RKO (cell line): ENCODE measurements at places on chromosomes 6 and 20.

- no peak for DNase-seq
These were observed 677 bp downstream of the NEURL2 start for GRCh38 chr20:45890077-45890984.

DNA sequence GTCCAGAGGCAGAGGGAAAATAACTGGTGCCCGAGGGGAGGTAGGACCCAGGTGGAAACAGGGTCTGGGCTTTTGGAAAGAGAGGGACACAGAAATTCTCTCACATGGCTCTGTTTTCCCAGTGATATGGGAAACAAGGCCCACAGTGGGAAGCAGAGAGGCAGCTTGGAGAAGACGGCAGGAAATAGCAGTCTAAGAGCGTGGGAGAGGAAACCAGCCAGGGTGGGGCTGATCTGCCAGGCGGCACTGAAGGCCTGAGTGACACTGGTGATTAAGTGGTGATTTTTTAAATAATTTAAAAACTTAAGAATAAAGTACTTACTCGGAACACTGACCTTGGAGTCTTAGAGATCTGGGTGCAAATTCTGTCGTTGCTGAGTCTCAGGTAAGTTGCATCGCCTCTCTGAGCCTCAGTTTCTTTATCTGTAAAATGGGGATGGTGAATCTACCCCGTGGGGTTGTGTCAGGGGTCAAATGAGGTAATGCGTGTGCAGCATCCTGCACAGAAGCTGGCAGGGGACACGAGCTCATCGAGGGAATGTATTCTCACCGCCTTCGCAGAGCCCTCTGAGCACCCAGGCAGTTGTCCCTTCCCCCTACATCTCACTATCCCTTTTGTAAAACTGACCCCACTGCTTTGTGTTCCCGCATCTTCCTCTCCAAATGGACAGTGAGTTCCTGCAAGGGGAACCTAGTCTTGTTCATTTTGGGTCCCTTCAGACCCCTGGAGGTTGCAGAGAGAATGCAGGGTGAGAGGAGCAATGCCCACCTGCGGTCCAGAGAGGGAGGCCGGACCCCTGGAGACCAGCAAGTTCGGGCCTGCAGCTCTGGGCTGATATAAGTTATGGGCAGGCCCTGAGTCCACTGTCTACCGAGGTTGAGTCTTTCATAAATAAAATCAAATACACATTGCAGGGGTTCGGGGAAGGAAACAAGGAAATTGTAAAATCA is 228.6 kb upstream of the PMEPA1 start:
- DNase-seq = no peak

DNA sequence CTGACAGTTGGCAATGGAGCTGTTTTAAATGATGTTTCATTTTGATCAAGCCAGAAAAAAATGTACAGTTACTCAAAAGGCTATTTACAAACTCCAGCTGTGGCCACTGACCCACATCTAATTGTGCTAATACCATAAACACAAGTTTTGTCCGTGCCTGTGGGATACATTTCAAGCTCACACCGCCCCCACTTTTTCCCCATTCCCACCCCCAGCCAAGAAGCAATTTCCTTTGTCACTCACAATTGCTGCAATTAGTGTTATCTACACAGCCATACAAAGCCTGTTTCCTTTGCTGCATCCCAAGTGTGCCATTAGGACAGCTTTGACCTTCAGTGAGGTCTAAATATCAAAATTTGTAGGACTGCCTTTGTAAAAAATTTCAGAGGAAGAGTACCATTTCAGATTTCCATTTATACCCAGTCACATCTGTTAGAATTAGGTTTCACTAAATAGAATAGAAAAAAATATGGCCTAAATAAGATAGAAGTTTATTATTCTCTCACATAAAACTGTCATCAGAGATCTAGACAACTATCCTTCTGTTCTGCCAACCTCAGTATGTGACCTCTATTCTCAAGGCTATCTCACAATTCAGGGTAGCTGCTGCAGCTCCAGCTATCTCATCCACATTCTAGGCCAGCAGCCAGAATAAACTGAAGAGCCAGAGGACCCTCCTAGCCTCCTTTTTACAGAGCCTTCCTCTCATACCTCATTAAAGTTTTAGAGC is 202.6 kb downstream of the NFATC2 start:
- no peak for DNase-seq

- DNase-seq = no peak
These were observed 302.8 kb downstream of the THBS2 start for GRCh38 chr6:168950858-168951214.

DNA sequence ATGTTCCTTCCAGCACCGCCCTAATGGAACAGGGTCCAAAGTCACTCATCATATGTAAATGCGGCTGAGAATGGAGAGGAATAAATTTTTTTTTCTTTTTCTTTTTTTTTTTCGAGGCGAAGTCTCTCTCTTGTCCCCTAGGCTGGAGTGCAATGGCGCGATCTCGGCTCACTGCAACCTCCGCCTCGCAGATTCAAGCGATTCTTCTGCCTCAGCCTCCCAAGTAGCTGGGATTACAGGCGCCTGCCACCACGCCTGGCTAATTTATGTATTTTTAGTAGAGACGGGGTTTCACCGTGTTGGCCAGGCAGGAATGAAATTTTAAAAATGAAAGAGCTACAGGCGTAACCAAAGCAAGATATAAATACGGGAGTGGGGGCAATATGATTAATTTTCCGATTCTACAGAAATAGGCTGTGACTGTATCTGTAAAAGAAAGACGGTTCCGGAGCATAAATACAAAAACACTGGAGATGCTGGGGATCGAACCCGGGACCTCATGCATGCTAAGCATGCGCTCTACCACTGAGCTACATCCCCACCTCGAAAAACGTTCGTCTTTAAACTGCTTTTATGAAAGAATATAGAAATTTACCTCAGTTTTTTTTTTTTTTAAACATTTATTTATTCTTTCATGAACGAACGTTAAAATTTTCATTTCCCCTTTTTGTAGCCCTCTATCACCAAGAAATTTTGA is 132.2 kb downstream of the GPX5 start:
- peak; percentile 78 for DNase-seq

- no peak for DNase-seq
These were observed 18.7 kb upstream of the COL10A1 start for GRCh38 chr6:116144605-116145004.

- DNase-seq = no peak
These were observed 6.7 kb downstream of the ZFAND3 start for GRCh38 chr6:37826188-37826587.

- DNase-seq = no peak
These were observed 9.7 kb downstream of the BTN3A1 start for GRCh38 chr6:26411751-26412150.

DNA sequence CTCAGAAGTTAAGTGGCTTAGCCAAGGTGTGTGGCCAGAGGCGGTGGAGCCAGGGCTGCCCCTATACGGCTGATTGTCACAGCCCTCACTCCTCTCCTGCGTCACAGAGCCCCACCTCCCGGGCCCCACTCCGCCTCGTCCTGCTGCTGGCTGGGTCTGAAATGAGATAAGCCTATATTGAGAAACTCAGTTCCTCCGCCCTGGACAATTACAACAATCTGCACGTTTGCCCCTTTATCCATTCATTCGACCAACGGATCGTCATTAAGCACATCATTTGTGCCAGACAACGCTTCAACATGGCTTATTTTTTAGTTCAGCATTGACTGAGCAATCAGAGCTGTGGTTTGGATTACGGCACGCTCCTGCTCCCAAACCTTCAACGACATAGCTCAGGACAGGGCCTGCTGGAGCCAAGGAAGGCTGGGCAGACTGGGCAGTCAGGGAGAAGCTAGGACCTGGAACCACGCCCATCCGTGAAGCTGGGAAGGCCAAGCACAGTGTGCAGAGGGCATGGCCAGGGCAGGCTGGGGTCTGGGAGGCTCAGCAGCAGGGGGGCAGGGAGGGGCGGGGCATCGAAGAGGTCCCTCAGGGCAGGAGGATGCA is 16.6 kb upstream of the EZR start:
- DNase-seq = no peak

DNA sequence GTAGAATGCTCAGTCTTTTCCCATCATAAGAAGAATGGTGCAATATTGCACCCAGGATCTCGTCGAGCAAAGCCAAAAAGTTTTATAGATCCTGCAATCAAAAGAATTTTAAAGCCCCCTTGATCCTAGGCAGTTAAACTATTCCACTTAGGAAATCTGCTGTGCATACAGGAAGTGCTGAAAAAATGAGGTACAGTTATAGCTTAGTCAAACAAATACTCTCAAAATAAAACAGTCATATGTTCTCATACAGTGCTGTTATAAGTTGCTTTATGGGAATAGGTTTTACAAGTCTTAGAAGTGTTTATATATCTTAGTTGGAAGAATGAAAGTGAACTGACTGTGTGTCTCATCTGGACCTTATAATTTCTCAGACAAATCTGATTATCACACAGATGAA is 232.6 kb upstream of the RAB32 start:
- no peak for DNase-seq

DNA sequence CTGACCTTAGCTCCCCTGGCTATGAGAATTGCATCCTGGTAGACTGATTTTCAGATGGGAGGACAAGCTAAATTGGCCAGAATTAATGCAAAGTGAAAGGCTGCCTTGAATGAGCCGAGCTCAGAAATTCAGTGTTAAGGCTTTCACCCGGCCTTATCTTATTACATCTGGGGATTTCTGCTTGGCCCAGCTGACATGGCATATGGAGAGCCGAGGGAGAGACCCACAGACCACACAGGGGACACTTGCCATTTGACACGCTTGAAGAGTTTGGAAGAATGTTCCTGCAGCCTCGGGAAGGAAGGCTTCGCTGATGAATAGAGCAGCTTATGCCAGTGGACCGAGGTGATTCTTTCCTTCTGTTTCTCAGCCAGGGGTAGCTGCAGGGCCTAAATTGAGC is 9.0 kb downstream of the MOCS3 start:
- DNase-seq = no peak

DNA sequence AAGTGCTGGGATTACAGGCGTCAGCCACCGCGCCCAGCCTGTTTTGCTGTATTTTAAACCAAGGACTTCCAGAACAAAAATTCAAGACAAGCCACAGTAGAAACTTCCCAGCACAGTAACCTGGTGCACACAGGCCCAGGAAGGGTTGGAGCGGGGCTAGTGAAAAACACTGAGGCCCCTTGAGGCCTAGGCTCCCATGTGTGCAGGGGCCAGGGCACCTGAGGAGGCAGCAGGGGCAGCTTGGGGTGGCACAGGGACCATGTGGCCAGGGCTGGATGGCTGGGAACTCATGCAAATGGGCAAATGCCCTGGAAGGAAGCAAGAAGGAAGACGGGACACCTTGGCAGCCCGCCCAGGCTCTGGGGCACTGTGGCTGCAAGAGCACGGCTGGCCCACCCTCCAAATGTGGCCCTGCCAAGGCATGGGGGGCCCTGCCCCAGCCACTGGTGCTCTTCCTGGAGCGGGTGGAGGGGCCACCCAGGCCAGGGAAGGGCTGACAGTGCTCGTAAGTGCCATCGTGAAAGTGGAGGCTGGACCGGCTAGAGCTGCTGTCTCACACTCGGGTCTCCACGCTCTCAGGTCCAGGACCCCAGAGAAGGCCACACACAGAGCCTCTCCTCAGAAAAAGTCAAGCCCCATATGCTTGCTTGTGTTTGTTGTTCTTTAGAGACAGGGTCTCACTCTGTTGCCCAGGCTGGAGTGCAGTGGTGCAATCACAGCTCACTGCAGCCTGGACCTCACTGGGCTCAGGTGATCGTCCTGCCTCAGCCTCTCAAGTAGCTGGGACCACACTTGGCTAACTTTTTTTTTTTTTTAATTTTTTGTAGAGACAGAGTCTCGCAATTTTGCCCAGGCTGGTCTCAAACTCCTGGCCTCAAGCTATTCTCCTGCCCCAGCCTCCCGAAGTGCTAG is 10.3 kb downstream of the SLC2A4RG start:
- no peak for DNase-seq

DNA sequence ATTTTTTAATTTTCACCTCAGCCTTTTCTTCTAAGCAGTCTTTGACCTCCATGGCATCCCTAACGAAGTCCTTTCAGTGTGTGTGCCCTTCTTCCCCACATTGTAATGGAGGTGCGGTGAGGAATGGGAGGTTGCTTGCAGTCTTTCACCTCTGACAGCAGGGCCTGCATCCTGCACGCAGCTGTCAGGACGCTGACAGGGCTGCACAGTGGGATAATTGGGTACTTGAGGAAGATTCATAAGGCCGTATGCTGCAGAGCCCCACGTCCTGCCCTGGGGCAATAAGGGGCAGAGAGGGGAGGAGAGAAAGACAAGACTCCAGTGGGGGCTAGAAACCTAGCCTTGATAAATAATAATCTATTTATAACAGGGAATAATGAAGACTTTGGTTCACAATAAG is 184.7 kb downstream of the SAMD5 start:
- no peak for DNase-seq

- no peak for DNase-seq
These were observed 622 bp downstream of the APCDD1L start for GRCh38 chr20:58514321-58515232.

DNA sequence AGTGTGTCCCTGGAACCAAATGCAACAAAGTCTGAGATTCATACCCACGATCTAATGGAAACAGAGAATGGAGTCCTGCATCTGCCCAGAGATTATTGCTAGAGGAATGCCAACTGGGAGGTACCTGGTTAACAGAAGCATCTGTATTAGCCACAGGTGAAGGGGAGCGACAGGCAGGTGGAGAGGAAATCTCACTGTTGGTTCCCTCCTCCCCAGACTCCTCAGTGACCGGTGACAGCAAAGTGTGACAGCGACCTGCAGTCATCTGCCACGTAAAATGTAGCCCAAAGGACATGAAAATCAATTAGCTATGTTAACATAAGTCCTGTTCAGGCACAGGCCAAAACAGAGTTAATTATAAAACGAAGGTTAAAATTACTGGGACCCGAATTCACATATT is 336.6 kb downstream of the SYNE1 start:
- DNase-seq = no peak

GRCh38 chr20:44637522-44638372 is 13.8 kb downstream of the ADA start:
- no peak for DNase-seq

- DNase-seq = no peak
These were observed 37.5 kb upstream of the PDE7B start for GRCh38 chr6:135814043-135814442.
